ENCODE measurements at places on chromosomes 11 and 22. TPM values are rescaled to one million over a fixed set of nuclear protein-coding genes. Genes with fewer than 3 reads are reported as not detected.
A peak's percentile ranks its signal among the peaks of the same experiment; 100 is the strongest.

DNA sequence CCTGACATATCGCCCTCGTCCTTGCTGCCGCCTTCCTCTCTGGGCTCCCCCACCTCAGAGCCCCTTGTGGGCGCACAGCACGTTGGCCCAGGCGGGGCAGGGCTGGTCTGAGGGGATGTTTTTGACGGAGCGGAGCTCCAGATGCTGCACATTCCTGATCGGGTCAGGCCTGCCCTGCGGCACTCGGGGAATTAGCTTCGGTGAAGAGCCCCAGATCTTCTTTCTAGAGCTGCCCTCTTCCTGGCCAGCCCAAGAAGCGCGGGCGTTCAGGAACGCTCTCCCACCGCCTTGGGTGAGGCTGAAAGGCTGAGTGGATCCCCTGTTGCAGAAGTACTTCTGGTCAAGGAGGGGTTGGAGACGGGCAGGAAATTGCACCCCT is 12.1 kb downstream of the YPEL4 start:
- no peak for DNase-seq

GRCh38 chr11:34423300-34423699 is 15.4 kb upstream of the CAT start:
- no peak for DNase-seq

DNA sequence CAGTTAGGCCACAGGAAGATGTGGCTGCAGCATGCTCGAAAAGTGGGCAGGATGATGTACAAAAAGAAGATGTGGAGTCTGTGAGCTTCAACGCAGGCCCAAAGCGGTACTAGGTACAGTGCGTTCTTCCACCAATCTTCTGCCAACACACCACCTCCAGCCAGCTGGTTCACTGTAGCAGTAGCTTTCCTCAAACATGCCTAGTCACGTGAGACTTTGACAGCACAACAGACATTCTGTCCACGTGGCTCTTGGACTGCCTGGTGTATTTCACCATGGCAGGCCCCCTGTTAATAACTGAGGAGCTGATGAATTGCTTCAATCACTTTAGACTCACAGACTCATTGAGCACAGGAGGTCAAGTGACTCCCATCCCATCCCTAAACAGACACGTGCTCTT is 14.1 kb downstream of the SYN3 start:
- DNase-seq = no peak

DNA sequence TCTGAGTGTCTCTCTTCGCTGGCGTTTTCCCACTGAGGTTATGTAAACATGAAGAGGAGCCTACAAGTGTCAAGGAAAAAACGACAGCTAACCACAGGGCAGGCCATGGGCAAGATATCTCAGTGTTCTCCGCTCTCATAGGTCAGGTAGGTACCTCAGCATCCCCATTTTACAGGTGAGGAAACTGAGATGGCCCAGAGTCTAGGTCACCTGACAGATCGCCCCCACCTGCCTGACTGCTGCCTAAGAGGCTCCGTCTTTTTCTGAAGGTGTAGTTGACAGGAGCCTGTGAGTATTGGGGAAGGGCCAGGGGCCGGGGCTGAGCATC is 847 bp upstream of the NDUFA6 start:
- DNase-seq = no peak

DNA sequence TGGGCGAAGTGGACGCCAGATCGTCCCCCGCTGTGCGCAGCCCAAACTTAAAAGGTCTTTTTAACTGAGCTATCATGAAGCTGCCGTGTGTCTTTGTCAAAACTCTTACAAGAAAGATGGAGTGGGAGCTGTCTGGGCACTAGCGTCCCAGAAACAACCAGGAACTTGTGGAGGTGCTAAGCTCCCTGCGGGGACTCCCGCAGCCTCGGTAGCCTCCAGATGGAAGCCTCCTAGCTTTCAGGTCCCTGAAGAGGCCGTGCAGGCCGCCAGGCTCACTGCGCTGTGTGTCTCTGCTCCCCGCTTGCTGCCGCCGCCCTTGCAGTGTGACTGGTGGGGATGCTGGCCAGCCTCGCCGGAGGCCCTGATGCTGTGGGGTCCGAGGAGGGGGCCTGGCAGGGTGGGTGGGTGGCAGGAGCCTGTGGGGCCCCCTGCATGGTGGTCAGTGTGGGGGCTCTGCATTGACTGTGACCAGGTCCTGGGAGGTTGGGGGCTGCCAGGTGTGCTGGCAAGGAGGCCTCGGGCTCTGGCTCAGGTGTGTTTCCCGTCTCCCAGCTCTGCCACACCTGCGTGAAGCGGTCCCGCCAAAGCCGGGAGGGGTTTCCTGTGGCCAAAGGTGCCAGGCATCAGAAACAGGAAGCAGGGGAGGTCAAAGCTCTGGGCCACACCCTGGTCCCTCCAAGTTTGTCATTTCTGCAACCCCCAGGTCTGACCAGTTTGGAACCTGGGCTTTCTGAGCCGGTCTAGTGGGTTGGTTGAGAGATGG is 1.2 kb downstream of the TRABD start:
- DNase-seq = no peak

DNA sequence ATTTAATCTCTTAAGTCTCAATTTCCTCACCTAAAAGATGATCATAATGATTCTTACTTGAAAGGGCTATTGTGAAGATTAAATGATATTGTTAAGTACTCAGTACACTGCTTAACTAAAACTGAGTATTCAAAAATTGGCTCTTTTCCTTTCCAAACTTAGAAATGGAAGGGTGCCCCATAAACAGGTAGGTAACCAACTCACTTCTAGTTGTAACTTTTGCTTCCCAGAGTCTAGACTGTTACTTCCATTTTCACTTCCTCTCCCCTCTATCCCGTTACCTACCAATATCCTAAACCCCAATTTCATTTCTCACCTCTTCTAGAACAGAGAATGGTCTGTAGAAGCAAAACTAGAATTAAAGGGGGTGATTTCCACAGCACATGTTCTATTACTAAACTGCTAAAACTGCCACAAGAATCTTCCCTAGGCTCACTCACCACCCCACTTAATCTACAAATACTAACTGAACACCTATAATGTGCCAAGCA is 50.0 kb downstream of the RRAS2 start:
- DNase-seq = no peak

DNA sequence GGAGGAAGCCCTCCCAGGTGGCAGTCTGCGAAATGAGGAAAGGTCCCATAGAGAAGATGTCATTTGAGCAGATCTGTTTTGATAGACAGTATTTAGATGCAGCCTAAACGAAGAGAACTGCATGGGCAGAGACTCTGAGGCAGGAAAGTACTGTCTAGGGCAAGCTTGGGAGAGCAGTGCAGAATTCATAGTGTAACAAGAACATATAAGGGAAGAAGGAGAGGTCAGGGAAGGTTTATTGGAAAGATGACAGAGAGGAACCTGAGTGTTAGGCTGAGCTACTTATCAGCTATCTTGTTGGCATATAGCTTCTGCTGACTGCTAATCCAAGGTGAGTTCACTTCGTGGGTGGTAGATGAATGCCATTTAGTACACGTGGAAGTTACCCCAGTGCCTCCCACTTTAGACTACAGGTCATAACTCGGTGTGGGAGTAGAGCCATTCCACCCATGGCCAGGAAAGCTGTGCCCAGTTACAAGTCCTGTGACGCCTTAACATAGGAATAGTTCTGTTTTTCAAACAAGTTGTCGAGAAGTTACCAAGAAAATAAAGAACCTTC is 99.5 kb downstream of the DBX1 start:
- DNase-seq = no peak

DNA sequence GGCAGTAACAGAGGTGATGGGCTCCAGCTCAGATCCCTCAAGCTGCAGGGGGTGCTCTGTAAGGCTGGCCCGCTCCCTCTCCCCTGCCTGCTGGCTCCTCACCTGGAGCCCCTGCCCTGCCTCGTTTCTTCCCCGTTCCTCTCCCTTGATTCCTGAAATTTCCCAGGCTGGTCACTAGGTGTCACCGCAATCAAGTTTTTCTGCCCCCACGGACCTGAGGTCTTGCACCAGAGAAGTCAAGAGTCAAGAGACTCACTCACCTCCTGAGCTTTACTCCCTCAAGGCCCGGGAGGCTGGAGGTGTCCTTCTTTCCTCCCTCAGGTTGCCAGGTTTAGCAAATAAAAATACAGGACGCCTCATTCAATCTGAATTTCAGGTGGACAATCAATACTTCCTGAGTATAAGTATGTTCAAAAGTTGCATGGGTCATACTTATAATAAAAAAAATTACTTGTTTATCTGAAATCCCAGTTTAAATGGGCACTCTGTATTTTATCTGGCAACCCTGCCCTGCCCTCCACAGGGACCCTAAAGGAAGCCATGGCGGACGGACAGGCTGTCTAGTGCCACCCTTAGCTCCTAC is 69.2 kb downstream of the SCUBE1 start:
- peak; percentile 59 for DNase-seq

DNA sequence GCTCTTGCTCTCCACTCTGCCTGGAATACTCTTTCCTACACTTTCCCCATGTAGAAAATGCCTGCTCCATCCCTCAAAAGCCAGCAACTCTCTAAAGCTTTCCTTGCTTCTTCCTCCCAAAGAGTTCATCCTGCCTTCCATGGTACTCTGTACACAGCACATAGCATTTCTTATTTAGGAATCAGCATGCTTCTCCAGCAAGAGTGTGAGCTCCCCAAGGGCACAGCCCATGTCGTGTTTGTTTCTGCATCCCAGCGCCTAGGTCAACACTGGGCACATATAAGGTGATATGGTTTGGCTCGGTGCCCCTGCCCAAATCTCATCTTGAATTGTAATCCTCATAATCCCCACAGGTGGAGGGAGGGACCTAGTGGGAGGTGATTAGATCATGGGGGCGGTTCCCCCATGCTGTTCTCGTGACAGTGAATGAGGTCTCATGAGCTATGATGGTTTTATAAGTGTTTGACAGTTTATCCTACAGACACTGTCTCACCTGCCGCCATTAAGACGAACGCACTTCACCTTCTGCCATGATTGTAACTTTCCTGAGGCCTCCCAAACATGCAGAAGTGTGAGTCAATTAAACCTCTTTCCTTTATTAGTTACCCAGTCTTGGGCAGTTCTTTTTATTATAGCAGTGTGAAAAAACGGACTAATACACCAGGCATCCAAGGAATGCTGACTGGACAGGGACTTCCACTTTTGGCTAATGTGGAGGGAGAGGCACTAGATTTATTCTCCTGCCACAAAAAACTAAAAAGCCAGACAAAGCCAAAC is 8.2 kb downstream of the VPS37C start:
- DNase-seq = no peak

GRCh38 chr11:118410055-118410745 is 8.8 kb downstream of the ATP5MG start:
- DNase-seq = no peak

- DNase-seq = no peak
Measured at GRCh38 chr11:107562647-107563208, 2.8 kb downstream of the ALKBH8 start.

GRCh38 chr22:49216579-49216978 is 611.1 kb downstream of the BRD1 start:
- no peak for DNase-seq

- no peak for DNase-seq
Measured at GRCh38 chr11:104792861-104793260, 105.4 kb downstream of the CASP12 start.

GRCh38 chr11:63783925-63784592 is 15.5 kb upstream of the ZFTA start:
- DNase-seq = no peak

DNA sequence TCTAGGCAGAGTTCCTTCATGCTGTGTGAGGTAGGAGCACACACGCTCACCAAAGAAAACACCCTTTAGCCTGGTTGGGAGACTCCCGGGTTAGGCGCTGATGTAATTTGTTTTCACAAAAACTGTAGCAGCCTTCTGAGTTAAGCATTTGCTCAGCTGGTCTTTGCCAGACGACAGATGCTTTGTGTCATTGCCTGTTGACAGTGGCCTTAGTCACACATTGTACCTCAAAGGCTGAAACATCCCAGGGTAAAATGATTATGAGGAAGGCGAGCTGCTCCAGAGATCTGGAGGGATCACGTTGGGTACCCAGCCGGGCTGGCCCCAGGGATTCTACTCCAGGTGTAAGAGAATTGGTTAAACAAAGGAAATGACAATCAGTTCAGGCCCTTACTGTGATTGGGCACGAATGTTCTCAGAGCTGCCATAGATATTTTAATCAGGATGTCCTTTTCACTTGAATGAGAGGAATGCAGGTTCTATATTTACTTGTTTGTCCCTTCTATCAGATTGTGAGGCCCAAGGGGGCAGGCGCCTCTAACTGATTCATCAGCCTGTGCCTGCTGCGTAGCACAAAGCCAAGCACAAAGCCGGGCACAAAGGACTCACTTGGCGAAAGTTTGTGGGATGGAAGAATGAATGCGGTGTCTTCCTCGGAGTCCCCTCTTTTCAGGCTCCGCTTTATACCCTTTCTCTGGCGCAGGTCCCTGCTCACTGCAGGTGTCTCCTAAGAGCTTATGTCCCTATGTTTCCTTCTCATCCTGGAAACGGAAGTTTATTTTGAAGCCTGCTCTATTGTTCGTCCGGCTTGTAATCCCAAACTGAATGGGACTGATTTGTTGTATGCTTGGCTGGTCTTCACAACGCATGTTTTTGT is 47.1 kb downstream of the ADM start:
- peak; percentile 89 for DNase-seq

DNA sequence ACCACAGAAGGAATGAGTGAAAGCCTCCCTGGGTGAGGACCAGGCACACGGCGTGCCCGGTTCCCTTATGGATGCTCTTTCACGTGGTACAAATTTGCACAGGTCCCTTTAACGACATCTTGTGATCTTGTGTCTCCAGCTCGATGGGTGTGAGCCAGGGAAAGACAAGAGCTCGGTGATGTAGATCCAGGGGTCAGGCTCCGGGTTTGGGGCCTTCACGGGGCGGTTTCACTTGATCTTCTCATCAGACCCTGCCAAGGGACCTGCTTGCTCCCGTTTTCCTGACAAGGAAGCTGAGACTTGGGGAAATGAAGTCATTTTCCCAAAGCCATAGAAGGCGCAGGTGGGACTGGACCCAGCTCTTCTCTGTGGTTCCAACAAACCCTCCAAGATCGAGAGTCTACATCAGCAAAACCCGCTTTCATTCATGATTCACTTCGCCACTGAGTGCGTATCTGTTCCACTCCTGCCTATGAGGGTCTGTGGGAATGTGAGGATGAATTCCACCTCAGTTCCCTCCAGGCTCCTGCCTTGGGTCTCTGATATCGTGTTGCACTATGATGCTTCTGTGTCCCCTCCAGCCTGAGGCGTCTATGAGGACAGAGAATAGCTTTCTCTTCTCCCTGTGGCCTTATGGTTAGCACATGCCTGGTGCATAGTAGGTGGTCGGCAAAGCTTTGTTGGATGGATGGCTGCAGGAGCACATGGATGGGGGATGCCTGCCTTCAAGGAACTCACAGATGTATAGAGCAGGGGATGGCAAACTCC is 45.0 kb upstream of the ANO1 start:
- no peak for DNase-seq

DNA sequence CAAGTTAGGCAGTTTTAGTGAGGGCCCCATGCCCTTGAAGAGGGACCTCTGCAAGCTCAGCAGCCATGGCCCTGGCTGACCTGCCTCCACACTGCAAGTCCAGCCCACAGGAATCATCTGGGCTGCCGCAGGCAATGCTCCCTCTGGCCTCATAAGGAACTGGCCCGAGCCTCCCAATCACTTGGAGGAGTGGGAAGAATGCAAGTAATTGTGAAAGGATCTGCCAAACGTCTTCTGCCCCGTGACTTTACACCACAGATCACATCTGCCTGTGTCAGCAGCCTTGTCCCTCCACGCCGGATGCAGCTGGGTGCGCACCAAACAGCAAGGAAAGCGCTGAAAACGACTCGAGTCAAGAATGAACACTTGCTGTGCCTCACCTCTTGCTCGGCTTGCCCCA is 23.8 kb downstream of the OPCML start:
- no peak for DNase-seq

The DCHS1 gene
- total RNA-seq = 0.25 TPM

The ESAM gene
- not detected for total RNA-seq

The HBE1 gene
- not detected for total RNA-seq

The CD3G gene
- not detected for total RNA-seq

The LDHAL6A gene
- not detected for total RNA-seq

The SLC22A9 gene
- total RNA-seq = not detected

The PAFAH1B2 gene
- total RNA-seq = 161 TPM

The SHANK2 gene
- not detected for total RNA-seq

The APOL5 gene
- total RNA-seq = not detected

Data from G401 (cell line).